ENCODE measurements at places on chromosomes 16 and 17. TPM values are rescaled to one million over a fixed set of nuclear protein-coding genes. Genes with fewer than 3 reads are reported as not detected.

DNA sequence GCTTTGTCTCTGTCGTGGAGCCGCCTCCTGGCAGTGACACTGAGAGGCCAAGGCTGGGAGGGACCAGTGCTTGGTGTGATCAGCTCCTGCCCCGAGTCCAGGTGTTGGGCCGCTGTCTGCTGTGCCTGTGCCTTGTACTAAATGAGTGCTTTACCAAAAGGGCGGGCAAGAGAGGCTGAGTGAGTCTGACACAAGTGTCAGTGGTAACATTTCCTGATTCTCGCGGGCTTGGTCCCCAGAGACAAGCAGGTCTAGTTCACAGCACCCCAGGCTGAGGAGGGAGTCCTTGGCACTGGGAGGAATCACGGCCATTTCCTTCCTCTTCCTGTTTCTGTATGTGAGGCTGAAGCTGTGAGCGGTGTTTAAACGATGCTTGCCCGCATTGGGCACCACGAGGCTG lies 30.2 kb downstream of the PLD6 start:
- no peak for DNase-seq

The NPIPA7 gene
- total RNA-seq: not detected

DNA sequence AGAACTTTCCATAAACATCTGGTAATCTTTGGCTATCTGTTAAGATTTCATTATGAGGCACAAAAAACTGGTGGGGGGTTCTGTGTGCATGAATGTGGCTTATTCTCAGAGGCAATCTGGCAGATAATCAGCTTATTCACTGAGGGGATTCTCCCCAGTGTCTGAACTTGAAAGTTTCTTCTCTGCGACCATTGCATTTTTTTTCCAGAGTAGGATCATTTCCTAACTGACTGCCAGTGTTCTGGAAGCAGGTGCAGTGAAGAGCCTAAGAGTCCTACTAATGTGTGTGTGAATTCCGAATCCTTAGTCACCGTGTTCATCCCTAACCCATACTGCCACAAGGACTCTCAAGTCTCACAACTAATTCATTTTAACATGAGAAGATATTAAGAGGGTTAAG lies 64.9 kb upstream of the LRRC37A3 start:
- DNase-seq: no peak

DNA sequence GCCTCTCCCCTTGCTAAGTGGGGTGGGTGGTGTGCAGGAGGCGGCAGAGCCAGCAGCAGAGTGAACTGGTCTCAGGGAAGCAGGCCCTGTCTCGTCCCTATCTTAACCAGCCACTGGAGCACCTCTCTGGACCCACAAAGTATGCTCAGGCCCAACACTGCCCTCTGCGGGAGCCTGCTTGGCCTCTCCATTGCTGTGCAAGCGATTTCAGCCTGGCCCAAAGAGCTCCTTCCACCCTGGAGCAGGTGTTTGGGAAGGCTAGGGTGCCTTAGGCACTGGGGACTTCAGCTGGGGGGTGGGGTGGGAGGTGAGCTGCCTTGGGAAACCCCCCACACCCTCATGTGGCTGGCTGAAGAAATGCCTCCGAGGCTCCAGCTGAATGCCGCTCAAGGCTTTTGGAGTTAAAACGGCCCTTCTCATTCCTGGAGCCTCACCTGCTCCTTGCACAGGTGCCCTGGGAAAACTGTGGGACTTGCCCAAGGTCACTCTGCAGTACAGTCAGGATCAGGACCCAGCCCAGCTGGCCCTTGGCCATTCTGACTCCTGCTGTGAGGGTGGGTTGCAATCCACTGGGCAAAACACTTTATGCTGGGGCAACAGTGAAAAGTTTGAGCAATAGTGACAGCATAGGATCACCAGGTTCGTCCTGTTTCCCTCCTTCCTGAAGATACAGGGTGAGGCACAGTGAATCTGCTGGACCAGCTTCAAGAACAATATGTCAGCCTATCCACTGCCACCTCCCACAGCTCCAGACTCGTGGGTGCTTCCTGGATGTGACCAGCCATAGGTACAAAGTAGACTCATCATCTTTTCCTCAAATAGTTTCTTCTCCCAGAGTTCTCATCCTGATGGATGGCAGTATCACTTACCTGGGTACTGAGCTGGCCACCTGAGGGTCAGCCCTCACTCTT lies 5.9 kb upstream of the UBE2O start:
- peak; percentile 34 for DNase-seq

- DNase-seq: no peak
These were observed 20.5 kb upstream of the ZNF652 start for GRCh38 chr17:49382556-49382955.

- no peak for DNase-seq
These were observed 4.4 kb downstream of the NECAB2 start for GRCh38 chr16:83972256-83973008.

GRCh38 chr17:46727572-46728348 lies 90.7 kb downstream of the WNT3 start:
- no peak for DNase-seq

The RCVRN gene
- total RNA-seq: 1.9 TPM

The TACO1 gene
- 9.4 TPM for total RNA-seq

- peak; percentile 82 for DNase-seq
These were observed 17.8 kb downstream of the XYLT1 start for GRCh38 chr16:17452922-17453321.

DNA sequence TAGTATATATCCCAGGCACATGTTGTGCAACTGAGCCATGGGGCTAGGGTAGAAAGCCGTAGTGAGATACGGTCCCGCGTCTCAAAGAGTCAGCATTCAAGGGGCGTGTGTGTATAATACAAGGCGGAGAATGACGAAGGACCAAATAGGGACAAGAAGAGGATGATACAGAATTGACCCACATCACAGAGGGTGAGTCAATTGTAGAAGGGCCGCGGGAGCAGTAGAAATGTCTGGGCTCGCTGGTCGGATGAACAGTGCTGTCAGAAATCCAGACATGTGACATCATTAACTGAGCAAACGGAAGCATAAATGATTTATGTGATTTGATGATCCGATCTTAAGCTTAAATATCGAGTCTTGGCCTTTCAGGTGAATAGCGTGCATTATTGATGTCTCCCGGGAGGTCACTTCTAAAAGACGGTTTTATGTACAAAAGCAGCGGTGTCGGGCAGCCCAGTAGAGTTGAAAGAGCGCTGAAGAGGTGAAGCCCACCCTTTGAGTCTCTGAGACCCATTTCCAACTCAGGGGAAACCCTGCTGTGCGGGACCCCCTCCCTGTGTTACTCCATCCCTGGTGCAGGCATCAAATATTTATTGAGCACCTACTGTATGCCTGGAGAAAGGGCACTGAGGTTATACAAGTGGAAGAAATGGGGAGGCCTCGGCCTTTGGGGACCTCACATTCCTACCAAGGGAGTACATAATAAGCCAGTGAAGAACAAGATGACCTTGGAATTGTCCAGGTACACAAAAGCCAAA lies 45.1 kb downstream of the ATP2C2 start:
- no peak for DNase-seq

DNA sequence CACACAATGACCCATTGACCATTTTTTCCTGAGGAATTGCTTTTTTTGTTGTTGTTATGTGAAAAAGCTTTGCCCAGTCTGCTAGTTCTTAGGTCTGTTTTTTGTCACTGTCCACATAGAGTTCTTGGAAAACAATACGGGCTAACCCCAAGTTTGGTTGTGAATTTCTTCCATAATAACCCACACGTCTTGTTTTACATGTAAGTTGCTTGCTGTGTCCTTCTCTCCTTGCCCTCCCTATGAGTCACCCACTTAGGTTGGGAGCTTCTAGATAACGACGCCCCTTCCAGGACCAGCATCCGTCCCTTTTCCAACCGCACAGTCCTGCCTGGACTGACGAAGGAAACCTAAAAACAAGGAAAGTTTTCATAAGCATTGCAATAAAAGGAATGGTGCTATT lies 175.3 kb upstream of the HS3ST3A1 start:
- DNase-seq: peak; percentile 59

- peak; percentile 84 for DNase-seq
These were observed 5.5 kb upstream of the CACNG5 start for GRCh38 chr17:66829386-66829864.

GRCh38 chr17:81719410-81720266 lies 7.6 kb downstream of the SLC25A10 start:
- no peak for DNase-seq

DNA sequence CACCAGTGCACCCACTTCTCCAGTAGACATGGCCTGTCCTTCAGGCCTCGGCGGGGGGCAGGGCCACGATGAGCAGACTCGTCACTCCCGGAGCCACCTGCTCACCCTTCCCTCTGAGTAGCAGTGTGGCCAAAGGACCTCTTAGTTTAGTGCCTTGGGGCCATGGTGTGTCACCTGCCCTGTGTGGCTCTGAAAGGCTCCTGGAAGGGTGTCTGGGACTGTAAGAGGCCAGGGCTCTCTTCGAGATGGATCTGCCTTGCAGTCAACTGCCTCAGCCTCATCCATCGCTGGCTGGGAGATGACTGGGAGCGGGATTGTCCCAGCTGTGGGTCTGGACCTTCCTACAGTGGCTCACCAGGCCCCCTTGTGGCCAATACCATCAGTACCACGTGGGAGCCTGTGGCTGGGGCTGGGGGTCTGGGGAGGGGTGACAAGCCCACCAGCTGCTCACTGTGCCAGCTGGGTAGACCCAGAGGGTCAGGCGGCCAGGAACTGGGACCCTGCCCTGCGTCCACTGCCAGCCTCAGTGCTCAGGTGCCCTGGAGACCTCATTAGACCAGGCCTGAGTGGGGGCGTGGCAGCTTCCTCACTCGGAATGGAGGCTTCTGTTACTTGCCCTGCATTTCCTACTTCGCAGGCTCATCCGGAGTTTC lies 133.4 kb downstream of the OR1D5 start:
- no peak for DNase-seq

- no peak for DNase-seq
These were observed 13.8 kb downstream of the GPT2 start for GRCh38 chr16:46898006-46898405.

GRCh38 chr17:58865301-58865700 lies 109.6 kb downstream of the PPM1E start:
- DNase-seq: no peak

The RTN4RL1 gene
- not detected for total RNA-seq

GRCh38 chr17:79789943-79790804 lies 6.7 kb downstream of the CBX8 start:
- DNase-seq: no peak

- DNase-seq: no peak
These were observed 41.0 kb upstream of the CHMP6 start for GRCh38 chr17:80950466-80951120.

DNA sequence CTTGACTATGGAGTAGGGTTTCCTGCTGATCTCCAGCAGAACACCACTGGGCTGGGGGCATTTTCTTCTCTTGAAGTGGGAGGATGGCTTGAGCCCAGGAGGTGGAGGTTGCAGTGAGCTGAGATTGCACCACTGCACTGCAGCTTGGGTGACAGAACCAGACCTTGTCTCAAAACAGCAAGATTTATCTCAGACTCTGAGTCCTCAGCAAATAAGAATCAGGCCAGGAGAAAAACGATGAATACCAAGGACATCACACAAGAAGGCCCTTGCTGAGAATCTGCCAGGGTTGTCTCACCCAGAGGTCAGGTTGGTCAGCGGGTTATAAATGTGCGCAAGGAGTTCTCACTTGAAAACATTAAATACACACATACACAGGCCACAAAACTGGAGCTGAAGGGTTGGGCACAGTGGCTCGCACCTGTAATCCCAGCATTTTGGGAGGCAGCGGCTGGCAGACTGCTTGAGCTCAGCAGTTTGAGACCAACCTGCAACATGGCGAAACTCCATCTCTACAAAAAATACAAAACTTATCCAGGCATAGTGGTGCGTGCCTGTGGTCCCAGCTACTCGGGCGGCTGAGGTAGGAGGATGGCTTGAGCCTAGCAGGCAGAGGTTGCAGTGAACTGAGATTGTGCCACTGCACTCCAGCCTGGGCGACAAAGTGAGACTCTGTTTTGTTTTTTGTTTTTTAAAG lies 7.7 kb downstream of the MXRA7 start:
- DNase-seq: no peak

- DNase-seq: no peak
These were observed 195.5 kb upstream of the CIBAR2 start for GRCh38 chr16:85307552-85308364.

The C16orf54 gene
- total RNA-seq: 0.72 TPM

- no peak for DNase-seq
These were observed 258.2 kb upstream of the TNRC6C start for GRCh38 chr17:77700165-77700881.

The ACSF2 gene
- total RNA-seq: 14.9 TPM

GRCh38 chr16:27722207-27722606 lies 172.3 kb downstream of the KATNIP start:
- no peak for DNase-seq

The ZG16 gene
- 2.2 TPM for total RNA-seq

The SHCBP1 gene
- total RNA-seq: 35.6 TPM

GRCh38 chr16:68887107-68887506 lies 43.8 kb downstream of the TANGO6 start:
- no peak for DNase-seq

DNA sequence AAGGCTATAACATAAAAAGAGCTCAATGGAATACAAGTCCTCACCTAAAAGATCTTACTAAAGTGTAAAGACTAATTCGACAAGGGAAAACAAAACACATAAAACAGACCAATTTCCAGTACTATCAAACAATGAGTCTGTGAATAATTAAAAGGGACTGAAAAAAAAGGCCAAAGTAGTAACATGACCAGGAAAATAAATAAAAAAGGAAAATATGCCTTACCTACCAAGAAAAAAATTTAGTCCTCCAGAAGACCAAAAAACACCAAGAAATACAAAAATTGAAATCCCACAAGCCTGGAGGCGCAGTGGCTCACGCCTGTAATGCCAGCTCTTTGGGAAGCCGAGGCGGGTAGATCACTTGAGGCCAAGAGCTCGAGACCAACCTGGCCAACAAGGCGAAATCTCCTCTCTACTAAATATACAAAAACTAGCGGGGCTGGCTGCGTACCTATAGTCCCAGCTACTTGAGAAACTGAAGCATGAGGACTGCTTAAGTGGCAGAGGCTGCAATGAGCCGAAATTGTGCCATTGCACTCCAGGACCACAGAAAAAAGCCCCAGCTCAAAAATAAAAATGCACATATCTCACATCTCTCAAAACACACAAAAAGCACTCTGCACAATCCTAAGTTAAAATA lies 60.8 kb downstream of the TEX14 start:
- no peak for DNase-seq

GRCh38 chr16:24718967-24719521 lies 10.4 kb upstream of the TNRC6A start:
- DNase-seq: no peak

DNA sequence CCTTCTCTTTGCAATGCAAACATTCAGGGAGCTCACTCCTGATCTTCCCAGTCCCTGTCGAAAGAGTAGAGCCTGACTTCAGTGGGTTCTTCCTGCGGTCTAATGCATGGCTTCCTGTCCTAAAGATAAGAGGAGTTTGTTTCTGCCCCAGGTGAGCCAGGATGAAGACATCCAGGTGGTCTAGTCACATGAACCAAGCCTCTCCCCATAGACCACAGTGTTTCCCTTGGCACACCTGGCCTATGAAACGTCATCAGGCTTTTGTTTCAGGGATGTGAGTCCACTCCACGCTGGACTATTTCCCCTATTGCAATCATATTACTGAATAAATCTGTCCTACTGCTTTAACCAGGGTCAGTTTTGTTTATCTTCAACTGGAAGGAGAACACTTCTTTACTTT lies 21.1 kb downstream of the CES1 start:
- no peak for DNase-seq

GRCh38 chr17:60747069-60747808 lies 69.6 kb downstream of the BCAS3 start:
- peak; percentile 6 for DNase-seq

Measured in umbilical cord (tissue), 2 donors.